Caco-2 (cell line): ENCODE measurements at places on chromosomes 3 and 15.

DNA sequence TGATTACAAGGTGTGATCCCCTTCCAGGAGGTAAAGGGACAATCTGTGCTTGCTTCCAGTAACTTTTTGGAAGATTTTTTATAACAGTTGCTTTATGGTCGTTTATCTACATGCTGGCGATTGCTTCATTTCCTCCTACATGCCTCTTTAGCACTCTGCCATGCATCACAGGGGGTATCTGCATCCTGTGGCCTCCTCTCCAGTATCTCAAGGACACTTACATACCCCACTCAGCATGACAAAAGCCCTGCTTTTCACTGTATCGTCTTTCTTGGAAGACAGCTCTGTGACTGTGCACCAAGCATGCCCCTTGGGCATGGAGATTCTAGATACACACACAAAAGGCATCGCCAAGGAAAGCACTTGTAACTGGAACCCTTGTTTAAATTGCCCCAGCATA is 25.3 kb downstream of the CAPN3 start:
- DNase-seq = no peak

GRCh38 chr3:54858093-54858785 is 69.6 kb downstream of the LRTM1 start:
- DNase-seq = no peak

GRCh38 chr15:87961851-87962420 is 294.6 kb downstream of the NTRK3 start:
- DNase-seq = no peak

- DNase-seq = no peak
These were observed 28.8 kb downstream of the ST6GAL1 start for GRCh38 chr3:186959029-186959624.

GRCh38 chr3:58192069-58192468 is 18.7 kb downstream of the DNASE1L3 start:
- no peak for DNase-seq

DNA sequence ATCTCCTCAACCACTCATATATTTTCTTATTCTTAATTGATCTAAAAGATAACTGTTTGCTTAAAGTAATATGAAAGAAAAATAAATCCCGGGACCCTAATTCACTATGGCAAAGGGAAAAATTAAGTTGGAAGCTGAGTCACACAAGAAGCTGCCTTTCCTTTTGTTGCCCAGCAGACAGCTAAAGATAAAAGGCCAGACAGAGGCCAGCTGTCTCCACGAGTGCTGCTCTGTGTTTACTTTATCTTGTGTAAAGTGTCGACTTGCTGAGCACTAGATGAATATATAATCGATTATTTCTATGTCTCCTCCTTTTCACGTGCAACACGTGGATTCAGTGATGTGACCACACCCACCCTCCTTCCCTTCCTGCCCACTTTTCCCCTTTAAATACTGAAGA is 52.8 kb upstream of the NSMCE3 start:
- no peak for DNase-seq

DNA sequence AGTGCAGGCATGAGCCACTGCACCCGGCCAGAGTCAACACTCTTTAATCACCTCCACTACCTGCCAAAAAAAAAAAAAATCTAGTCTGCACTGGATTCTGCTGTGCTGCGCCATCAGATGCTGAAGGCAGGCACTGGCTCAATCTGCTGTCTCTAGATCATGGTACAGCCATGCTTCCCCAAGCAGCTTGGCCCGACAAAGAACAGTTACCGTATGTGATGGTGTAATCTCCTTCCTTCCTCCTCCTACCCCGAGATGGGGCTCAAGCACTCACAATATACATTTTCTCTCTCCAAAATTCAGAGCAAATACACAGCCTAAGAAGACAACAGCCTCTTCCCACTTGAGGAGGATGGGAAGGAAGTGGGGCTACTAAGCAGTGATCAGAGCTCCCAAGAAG is 45.1 kb downstream of the DAPK2 start:
- DNase-seq = no peak

GRCh38 chr3:105828703-105829102 is 40.1 kb downstream of the CBLB start:
- DNase-seq = no peak

GRCh38 chr3:70620956-70621355 is 308.5 kb upstream of the MDFIC2 start:
- no peak for DNase-seq
